ENCODE measurements at places on chromosomes 2 and 18. TPM values are rescaled to one million over a fixed set of nuclear protein-coding genes. Genes with fewer than 3 reads are reported as not detected.

- H3K4me1 ChIP-seq: no peaks in the 10 kb centered on the region
- H3K27ac ChIP-seq: no peak overlapping the region
- no peak overlapping the region for H3K4me3 ChIP-seq
- H3K27me3 ChIP-seq: no peaks in the 10 kb centered on the region
Measured at GRCh38 chr2:68110102-68110501, 47.3 kb upstream of the C1D start.

DNA sequence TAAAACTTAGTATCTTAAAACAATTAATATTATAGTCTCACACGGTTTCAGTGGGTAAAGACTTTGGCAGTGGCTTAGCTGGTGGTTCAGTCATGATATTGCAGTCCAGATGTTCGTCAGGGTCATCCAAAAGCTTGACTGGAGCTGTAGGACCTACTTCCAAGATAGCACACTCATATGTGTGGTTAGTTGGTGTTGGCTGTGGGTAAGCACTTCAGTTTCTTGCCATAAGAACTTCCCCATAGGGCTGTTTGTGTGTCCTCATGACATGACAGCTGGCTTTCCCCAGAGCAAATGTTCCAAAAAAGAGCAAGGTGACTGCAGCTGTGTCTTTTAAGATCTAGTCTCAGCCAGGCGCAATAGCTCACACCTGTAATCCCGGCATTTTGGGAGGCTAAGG lies 48.5 kb upstream of the EPC2 start:
- no peaks in the 10 kb centered on the region for H3K4me1 ChIP-seq
- no peak overlapping the region for H3K4me3 ChIP-seq
- H3K27ac ChIP-seq: no peak overlapping the region
- no peak for DNase-seq

GRCh38 chr2:174748948-174749347 lies 15.3 kb downstream of the CHRNA1 start:
- H3K36me3 ChIP-seq: no peaks in the 10 kb centered on the region

GRCh38 chr2:60839126-60839813 lies 42.1 kb upstream of the REL start:
- no peaks in the 10 kb centered on the region for H3K36me3 ChIP-seq
- peaks cover 14% of the 10 kb centered on the region for H3K4me1 ChIP-seq
- H3K4me3 ChIP-seq: no peak overlapping the region

DNA sequence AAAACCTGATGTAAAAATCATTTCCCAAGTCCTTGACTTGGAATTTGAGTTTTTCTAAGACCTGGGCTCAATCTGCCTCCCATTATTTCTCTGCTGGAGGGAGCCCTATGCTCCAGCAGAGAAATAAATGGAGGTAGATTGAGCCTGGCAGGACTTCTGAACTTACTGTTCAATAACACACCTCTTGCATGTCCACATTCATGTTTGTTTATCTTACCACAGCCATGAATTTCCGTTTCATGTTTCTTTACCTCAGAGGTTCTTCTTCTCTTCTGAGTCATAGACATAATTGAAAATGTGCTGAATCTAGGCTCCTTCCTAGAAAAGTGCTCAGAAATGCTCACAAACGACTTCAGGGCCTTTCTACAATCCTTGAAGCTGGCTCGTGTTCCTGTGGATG lies 170.8 kb downstream of the PMAIP1 start:
- no peaks in the 10 kb centered on the region for H3K4me1 ChIP-seq
- no peak overlapping the region for H3K4me3 ChIP-seq
- no peaks in the 10 kb centered on the region for H3K36me3 ChIP-seq
- no peak overlapping the region for H3K27ac ChIP-seq
- DNase-seq: no peak

DNA sequence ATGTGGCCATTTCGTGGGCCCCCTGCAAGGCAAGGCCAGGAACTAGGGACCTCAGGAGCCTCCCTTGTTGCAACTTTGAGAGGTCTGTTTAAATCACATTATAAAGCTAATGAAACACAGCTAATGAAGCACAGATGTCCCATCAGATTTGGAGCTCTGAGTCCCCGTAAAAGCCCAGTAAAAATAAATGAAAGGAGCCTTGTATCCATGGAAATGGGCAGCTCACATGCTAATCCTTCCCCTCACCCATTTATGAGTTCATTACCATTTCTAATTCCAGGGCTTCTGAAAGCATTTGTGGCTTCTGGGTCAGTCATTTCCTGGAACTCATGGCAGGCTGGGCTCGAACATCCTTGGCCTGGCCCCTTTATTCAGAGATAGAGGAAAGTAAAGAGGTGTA lies 274.8 kb downstream of the SS18 start:
- peaks cover 12% of the 10 kb centered on the region for H3K4me1 ChIP-seq
- no peaks in the 10 kb centered on the region for H3K27me3 ChIP-seq
- H3K27ac ChIP-seq: peak overlapping the region; percentile 8

- H3K27me3 ChIP-seq: peaks cover 33% of the 10 kb centered on the region
- H3K27ac ChIP-seq: no peak overlapping the region
- H3K36me3 ChIP-seq: no peaks in the 10 kb centered on the region
- peaks cover 32% of the 10 kb centered on the region for H3K4me1 ChIP-seq
Measured at GRCh38 chr2:23454501-23455120, 69.6 kb downstream of the KLHL29 start.

GRCh38 chr2:128686881-128687555 lies 368.4 kb upstream of the HS6ST1 start:
- H3K4me3 ChIP-seq: no peak overlapping the region
- H3K36me3 ChIP-seq: no peaks in the 10 kb centered on the region
- H3K27me3 ChIP-seq: peaks cover 2% of the 10 kb centered on the region
- H3K27ac ChIP-seq: peak overlapping the region; percentile 75

DNA sequence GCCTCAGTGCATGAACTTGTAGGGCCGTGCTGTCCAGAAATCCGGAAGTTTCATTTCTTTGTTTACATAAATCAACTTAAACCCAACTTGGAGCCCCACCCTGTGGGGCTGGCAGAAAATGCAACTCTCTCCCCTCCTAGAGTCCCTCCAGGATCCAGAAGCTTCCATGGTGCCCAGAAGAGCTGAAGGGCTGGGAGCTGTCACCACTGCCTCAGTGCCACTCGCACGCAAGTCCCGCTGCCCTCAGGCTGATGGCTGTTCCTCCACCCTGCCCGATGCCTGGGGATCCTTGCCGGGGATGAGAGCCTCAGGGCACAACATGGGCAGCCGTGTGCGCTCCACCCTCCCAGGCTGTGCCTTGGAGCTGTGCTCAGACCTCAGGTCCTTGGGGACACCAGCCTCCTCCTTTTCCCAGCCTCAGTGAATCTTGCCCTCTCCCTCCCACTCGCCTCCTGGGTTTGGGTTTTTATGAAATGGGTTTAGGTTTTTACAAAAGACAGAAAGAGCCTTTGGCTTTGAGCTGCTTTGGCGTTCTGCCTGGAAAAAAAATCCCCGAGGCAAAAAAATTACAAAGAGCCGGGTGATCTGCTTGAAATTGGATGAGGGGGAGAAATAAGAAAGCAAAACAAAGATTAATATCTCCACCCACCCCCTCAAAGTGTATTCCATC lies 155.2 kb downstream of the TWIST2 start:
- H3K36me3 ChIP-seq: no peaks in the 10 kb centered on the region
- no peaks in the 10 kb centered on the region for H3K4me1 ChIP-seq
- no peaks in the 10 kb centered on the region for H3K27me3 ChIP-seq
- no peak for DNase-seq
- no peak overlapping the region for H3K4me3 ChIP-seq

- DNase-seq: no peak
- H3K27ac ChIP-seq: no peak overlapping the region
- H3K4me3 ChIP-seq: no peak overlapping the region
- peaks cover 17% of the 10 kb centered on the region for H3K27me3 ChIP-seq
- no peaks in the 10 kb centered on the region for H3K4me1 ChIP-seq
Measured at GRCh38 chr2:178301649-178302238, 107.4 kb downstream of the OSBPL6 start.

DNA sequence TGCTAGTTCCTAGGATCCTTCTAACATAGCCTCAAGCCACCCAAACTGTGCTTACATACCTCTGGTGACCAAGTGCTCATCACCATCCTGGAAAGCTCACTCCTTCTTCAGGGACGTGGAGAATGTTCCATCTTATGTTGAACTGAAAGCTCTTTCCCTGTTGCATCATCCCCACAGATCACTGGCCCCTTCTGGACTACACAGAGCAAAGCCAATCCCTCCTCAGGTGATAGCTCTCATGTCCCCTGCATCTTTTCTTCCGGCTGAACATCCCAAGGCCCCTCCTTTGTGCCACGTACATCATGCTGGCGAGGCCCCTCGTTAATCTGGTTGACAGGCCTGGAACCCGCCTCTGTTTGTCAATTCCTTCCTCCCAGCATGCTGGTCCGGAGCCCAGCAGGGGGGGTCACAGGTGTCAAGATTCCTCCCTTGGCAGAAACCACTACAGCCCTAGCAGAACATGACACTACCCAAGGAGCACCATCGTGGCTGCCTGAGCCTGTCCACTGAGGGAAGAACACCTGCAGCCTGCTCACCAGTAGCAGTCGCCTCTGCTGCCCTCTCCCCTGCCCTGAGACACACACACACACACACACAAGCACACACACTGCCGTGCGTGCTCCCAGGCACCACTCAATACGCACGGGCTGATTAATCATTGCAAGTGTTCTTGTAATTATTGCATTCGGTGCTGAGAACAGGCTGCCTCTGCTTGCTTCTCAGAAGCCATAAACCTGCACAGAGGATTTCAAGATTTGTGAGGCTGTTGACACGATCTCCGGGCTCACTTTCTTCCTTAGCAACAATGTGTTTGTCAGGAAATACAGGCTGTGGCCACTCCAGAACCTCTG lies 6.3 kb upstream of the KCNK3 start:
- no peaks in the 10 kb centered on the region for H3K36me3 ChIP-seq
- H3K4me3 ChIP-seq: no peak overlapping the region
- H3K27me3 ChIP-seq: peaks cover 33% of the 10 kb centered on the region
- no peaks in the 10 kb centered on the region for H3K4me1 ChIP-seq

DNA sequence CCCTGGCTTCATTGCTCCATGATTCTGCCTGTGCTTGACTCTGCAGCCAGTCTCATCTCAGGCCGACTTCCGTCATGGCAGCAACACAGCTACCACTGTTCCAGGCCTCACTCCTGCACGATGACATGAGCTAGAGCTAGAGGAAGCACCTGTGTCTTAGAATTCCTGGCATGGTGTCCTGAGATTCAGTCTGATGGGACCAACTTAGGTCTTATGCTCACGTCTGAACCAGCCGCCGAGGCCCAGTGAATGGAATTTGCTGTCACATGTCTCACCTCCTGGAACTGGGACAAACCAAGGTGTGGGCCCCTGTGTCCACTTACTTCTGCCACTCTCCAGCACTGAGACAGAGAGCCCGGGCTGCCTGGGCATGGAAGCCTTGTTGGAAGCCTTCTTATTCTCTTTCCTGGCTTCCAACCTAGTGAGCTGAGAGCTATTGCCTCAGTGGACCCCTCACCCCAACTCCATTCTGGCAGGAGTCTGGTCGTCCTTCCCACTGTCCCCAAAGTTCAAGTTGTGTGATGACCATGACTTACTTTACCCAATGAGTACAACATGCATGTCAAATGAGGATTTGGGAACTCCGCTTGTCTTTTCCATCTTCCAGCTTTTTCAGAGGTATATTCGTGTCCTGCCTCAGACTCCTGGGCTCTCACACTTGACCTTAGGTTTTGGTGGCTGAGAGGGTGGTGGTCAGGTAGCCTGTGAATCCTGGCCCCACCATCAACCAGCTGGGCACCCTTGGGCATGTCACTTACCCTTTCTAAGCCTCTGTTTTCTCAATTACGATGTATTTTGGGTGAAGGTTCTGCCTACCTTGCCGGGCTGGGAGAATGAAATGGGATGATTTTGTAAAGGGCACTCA lies 39.1 kb upstream of the HS6ST1 start:
- no peaks in the 10 kb centered on the region for H3K36me3 ChIP-seq
- no peak for DNase-seq
- no peak overlapping the region for H3K27ac ChIP-seq
- no peaks in the 10 kb centered on the region for H3K4me1 ChIP-seq

GRCh38 chr2:9206991-9207640 lies 504 bp downstream of the ASAP2 start:
- no peak overlapping the region for H3K27ac ChIP-seq
- H3K4me1 ChIP-seq: peaks cover 6% of the 10 kb centered on the region
- no peak overlapping the region for H3K4me3 ChIP-seq
- H3K36me3 ChIP-seq: no peaks in the 10 kb centered on the region
- no peak for DNase-seq
- peaks cover 55% of the 10 kb centered on the region for H3K27me3 ChIP-seq

DNA sequence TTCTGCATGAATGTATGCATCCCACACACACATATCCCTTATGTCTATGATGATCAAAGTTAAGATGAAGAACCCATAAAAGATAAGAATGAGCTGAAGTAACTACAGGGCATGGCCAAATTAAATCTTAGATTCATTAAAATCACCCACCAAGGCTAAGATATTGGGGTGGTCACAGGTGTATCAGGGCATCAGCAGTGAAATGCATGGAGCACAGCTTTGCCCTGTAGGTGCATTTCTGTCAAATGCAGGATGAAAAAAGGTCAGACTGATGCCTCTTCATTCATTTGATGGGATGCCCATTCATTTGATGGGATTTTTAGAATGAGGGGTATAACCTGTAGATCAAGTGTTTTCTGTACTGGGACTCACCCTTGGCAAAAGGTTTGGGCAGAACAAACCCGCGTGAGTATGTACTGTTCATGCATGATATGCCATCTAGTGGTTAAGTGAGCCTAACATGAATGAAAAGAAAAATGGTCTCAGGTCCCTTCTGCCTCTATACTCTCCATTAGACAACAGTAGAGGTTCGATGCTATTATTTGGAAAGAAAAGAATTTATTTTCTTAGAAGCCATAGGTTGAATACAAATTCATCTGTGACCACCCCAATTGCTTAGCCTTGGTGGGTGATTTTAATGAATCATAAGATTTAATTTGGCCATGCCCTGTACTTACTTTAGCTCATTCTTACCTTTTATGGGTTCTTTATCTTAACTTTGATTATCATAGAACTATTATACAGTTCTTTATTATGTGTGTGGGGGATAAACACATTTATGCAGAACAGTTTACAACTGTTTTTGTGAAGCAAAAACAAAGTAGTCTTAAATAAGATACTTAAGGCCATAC lies 43.2 kb upstream of the NOSTRIN start:
- no peak overlapping the region for H3K27ac ChIP-seq
- H3K36me3 ChIP-seq: peaks cover 10% of the 10 kb centered on the region
- no peak overlapping the region for H3K4me3 ChIP-seq
- no peaks in the 10 kb centered on the region for H3K27me3 ChIP-seq
- peak; percentile 39 for DNase-seq

- no peak overlapping the region for H3K27ac ChIP-seq
- H3K27me3 ChIP-seq: no peaks in the 10 kb centered on the region
- DNase-seq: no peak
- no peak overlapping the region for H3K4me3 ChIP-seq
- no peaks in the 10 kb centered on the region for H3K36me3 ChIP-seq
Measured at GRCh38 chr2:21191535-21191934, 67.8 kb downstream of the TDRD15 start.

GRCh38 chr2:60098996-60099395 lies 454.5 kb downstream of the BCL11A start:
- DNase-seq: no peak
- H3K4me1 ChIP-seq: no peaks in the 10 kb centered on the region
- H3K4me3 ChIP-seq: no peak overlapping the region
- no peaks in the 10 kb centered on the region for H3K36me3 ChIP-seq

GRCh38 chr2:239127513-239127912 lies 273.3 kb downstream of the HDAC4 start:
- H3K36me3 ChIP-seq: peaks cover 22% of the 10 kb centered on the region
- H3K4me1 ChIP-seq: no peaks in the 10 kb centered on the region
- H3K27ac ChIP-seq: no peak overlapping the region

- H3K4me3 ChIP-seq: peak within 1 kb of the TSS; percentile 62
- H3K36me3 ChIP-seq: no peaks in the 10 kb centered on the region
- peaks cover 3% of the 10 kb centered on the region for H3K27me3 ChIP-seq
- H3K4me1 ChIP-seq: peaks cover 39% of the 10 kb centered on the region
- H3K27ac ChIP-seq: peak within 1 kb of the TSS; percentile 82
Measured at GRCh38 chr2:241858206-241859016, at the start of gene PDCD1. TSS of gene PDCD1 (minus strand) at chr2:241858894. CDS start at chr2:241858838, 56 bp downstream.

NETO1 gene
- not detected for total RNA-seq

IMPA2 gene
- 21.1 TPM for total RNA-seq

RAB27B gene
- 2.0 TPM for total RNA-seq

CD8B2 gene
- total RNA-seq: 3.6 TPM

CNTNAP5 gene
- total RNA-seq: not detected

CCBE1 gene
- not detected for total RNA-seq

SLC40A1 gene
- total RNA-seq: 0.31 TPM

FMNL2 gene
- 0.21 TPM for total RNA-seq

All from activated CD8-positive, alpha-beta T cell treated with anti-CD3 and anti-CD28 coated beads, Interleukin-2, amount 10 ng/mL, durations not matched to agents 7 days and 5 days (primary cell).